CD4-positive, alpha-beta T cell treated with Interleukin-15 for 4 hours (primary cell): ENCODE measurements at places on chromosomes 7 and 10.

- no peak for DNase-seq
These were observed 307.8 kb downstream of the PTPRN2 start for GRCh38 chr7:158279539-158280447.

GRCh38 chr10:124349231-124349995, 69.3 kb downstream of the OAT start:
- no peak for DNase-seq

GRCh38 chr7:40582539-40582938, 447.7 kb downstream of the SUGCT start:
- DNase-seq, result no peak

- DNase-seq, result no peak
These were observed 34.8 kb downstream of the CFAP43 start for GRCh38 chr10:104197364-104197763.

DNA sequence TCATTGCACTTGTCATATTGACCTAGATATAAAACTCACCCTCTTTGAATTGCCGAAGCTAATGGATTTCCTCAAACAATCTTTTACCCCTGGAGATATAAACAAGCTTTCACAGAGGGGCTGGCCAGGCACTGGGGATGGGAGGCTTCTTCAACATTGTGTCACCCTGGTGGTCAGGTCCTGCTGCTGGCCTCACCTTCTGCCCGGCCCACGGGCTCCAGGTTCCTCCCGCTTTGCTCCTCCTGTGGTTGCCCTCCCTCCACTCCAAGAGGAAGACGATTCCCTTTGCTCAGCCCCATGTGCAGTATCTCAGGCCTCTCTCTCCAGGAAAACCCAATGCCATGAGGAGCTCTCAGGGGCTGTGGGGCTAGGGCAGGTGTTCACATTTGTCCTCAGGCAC, 118.1 kb upstream of the ADCY1 start:
- DNase-seq, result no peak

DNA sequence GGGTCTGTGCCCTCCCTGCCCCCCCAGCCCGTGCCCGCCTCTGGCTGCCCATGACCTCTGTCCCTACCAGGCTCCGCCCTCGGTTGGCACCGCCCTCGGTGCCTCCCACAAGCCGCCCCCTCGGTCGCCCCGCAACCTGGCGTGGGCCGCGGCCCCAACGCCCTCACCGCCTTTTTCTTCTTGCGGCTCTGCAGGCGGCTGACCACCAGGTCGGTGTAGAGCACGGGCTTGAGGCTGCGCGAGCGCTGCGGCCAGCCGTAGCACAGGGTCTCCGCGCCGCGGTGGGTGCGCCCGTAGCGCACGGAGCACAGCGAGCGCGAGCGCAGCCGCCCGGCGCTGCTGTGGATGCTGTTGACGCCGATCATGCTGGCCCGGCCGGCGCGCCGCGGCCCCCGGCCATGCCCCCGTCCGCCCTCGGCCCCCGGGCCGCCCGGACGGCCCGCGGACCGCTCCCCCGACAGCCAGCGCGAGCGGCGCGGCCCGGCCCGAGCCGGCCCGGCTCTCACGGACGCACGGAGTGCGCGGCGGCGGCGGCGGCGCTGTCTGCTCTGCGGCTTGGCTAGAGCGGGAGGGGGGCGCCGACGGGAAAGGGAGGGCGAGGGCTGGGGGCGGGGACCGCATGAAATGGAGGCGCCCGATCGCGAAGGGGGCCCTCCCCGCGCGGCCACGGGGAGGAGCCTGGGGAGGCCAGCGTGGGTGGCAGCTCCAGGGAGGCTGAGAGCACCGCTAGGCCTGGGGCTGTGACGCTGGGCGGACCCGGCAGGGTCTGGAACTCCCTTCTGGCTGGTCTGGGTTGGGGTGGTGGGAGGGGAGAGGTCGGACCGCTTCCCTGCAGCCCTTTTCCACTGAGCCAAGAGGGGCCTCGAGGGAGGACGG, 9.6 kb downstream of the PSD start:
- peak; percentile 62 for DNase-seq

DNA sequence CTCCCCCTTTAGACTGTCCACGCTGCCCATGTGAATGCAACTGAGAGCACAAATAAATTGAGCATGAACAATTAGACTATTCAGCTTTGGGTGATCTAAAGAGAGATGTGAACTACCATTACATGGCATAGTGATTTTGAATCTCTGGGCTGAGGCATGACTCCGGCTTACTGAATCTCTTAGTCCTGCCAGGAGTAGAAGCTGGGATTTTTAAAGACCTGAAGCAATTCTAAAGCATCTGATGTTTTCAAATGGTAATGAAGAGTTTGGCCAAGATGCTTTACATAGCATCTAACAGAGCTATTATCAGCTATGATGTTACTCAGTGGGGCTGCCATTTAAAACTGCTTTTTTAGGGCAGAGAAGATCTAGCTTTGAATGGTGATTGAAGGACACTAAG, 1059.1 kb downstream of the SORCS3 start:
- DNase-seq, result no peak

GRCh38 chr7:35253710-35254495, at the start of gene TBX20:
TBX20 (minus strand) TSS chr7:35254100; CDS start chr7:35253620, 480 bp downstream.
- DNase-seq, result peak; percentile 2

DNA sequence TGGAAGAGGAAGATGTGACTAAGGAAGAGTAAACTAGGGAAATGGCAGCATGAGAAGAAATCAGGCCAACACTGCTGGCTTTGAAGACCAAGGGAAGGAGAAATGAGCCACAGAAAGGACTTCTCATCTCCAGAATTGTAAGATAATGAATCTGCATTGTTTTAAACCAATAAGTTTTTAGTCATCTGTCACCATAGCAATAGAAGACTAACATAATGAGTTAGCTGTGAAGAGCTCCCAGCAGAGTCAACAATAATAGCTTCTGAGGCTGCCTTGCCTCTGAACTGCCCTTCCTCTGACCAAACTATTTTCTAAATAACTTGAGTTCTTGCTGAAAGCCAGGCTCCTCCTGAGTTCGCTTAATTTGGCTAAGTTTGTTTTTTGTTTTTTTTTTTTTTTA, 103.6 kb downstream of the CACNA2D1 start:
- DNase-seq, result no peak

DNA sequence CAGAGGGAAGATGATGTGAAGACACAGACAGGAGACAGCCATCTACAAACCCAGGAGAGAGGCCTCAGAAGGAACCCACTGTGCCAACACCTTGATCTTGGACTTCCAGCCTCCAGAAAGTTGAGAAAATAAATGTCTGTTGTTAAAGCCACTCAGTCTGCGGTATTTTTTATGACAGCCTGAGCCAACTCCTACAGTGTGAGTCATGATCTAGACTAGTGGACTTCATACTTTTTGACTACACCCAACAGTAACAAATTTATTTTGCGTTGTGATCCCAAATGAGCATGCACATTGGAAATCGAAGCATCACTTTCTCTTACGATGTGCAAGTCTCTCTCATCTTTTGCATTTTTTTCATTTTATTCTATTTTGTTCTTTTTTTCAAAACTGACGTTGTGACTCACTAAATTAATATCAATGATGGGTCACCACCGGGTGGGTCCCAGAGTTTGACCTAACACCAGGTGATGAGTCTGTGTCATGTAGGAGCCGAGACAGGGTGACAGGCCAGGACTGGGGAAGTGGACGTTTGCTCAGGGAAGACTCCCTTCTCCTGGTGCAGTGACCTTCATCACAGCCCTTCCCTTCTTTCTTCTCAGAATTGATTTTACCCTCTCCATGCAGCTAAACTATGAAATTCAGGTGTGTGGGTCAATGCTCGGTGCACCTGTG, 28.9 kb downstream of the PHYH start:
- DNase-seq, result no peak

DNA sequence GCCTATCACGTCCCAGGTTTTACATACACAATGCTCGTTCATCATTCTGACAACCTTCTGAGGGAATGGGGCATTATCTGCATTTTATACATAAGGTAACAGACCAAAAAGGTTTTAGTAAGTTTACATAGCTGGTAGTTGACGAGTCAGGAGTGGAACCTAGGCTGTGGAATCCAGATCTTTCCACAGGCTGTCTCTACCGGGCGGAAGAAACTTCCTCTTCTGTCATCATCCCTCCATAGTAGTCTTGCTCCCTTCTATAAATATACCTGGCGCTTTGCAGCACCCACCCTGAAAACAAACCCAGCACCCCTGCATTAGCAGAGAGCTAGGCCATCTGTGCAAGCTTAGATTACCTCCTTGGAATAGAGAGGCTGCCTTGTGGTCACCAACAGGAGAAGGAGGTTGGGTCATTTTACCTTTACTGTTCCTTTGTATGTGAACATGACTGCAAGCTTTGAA, 1.3 kb downstream of the TSPAN13 start:
- DNase-seq, result no peak

DNA sequence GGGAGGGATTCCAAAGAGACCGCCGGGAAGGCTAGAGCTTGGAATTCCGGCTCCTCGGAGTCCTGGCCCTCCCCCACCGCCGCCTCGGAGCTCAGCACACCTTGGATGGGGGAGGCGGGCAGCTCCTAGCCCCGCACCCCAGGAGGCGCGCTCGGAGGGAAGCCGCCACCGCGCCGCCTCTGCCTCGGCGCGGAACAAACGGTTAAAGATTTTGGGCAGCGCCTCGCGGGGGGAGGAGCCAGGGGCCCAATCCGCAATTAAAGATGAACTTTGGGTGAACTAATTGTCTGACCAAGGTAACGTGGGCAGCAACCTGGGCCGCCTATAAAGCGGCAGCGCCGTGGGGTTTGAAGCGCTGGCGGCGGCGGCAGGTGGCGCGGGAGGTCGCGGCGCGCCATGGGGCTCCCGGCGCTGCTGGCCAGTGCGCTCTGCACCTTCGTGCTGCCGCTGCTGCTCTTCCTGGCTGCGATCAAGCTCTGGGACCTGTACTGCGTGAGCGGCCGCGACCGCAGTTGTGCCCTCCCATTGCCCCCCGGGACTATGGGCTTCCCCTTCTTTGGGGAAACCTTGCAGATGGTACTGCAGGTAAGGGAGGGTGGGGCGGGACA, at the start of gene CYP26A1:
Gene CYP26A1 (plus strand): TSS at position 355 of the 608 bp plus-strand sequence. CDS start 42 bp downstream, at position 397.
- no peak for DNase-seq
